ENCODE measurements at places on chromosomes 4 and X.

GRCh38 chr4:31362756-31363155, 642.6 kb downstream of the PCDH7 start:
- no peak for DNase-seq

GRCh38 chrX:153398275-153398960, 2.7 kb downstream of the PNMA6E start:
- DNase-seq = peak; percentile 35

GRCh38 chrX:45743081-45743533, 542.4 kb upstream of the DIPK2B start:
- no peak for DNase-seq

- DNase-seq = no peak
These were observed 28.4 kb upstream of the SLC10A7 start for GRCh38 chr4:146550161-146550560.

DNA sequence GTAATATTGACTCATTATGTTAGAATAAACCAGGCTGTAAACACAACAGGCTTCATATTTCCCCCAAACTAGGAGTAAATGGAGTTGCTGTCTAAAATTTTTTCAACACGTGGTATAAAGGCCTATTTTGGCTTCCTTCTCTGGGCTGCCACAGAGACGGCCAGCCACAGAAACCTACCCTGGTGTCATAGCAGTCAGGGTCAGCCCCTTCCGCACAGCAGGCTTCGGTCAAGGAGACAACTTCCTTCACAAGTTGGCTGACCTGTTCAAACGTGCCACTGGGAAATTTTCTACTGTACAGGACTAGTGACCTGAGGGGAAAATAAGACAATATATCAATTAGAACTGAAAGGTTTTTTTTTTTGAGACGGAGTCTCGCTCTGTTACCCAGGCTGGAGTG, 15.8 kb downstream of the GC start:
- no peak for DNase-seq

GRCh38 chr4:3852309-3852708, 86.1 kb downstream of the ADRA2C start:
- no peak for DNase-seq

DNA sequence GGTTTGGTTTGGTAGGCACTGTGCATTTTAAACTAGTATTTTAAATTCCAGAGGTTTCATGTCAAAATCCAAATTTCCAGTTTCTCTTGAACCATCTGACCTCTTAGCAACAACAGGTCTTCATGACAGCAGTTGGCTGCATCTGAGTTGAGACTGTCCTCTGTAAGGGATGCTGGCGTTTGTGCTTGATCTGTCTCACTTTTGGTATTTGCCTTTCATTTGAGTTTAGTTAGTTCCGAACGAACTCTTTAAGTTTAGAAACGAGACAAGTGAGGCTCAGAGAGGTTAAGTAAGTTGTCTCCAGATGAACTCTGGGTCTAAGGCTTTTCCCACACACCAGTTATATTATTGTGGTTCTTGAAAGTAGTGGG, 29.1 kb downstream of the SPARCL1 start:
- DNase-seq = no peak

GRCh38 chr4:124555959-124556358, 156.6 kb downstream of the ANKRD50 start:
- DNase-seq = no peak

DNA sequence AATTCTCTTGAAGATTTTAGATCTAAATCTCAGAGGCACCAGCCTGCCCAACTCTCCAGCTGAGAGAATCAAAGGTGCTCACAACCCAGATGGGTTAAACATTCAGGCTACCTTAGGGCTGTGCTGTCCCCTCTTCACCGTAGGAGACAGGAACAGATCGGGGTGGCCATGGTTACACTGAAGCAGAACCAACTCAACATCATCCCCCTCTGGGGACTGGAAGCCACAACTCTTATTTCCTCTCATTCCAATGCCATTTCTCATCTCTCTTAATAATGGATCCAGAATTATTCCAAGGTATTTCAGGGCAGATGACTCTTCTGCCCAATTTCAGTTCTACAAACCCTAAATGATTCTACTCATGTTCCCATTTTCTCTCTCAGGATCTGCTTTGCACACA, 109.7 kb downstream of the NKX6-1 start:
- no peak for DNase-seq

DNA sequence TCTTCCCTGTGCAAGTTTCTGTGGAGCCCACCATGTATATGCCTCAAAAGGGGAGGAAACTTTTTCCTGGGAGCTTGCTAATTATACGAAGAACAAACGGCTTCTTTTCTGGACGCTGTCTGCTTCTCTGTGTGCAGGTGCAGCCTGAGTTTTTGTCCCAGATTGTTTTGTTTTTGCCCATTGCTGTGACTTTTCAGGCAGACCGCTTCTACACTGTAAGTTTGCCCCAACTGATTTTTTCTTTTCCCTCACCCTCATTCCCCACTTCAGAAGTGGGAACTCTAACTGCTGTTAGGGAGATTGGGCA, 51.9 kb downstream of the HMGB2 start:
- DNase-seq = no peak

- DNase-seq = no peak
These were observed 412.5 kb downstream of the ADAM29 start for GRCh38 chr4:175330652-175331051.

Data from sigmoid colon (tissue), 7 donors.